NCI-H460 (cell line): ENCODE measurements at places on chromosomes 1 and 21.

- DNase-seq = peak; percentile 50
Measured at GRCh38 chr1:246435421-246436041, 71.5 kb downstream of the SMYD3 start.

- DNase-seq = no peak
Measured at GRCh38 chr1:29808141-29808995, 572.0 kb downstream of the PTPRU start.

GRCh38 chr1:154736841-154737240, 128.9 kb upstream of the ADAR start:
- DNase-seq = peak; percentile 28

GRCh38 chr1:213596729-213597128, 391.0 kb upstream of the PROX1 start:
- no peak for DNase-seq

GRCh38 chr1:211501711-211502400, 9.9 kb upstream of the RD3 start:
- no peak for DNase-seq

- peak; percentile 12 for DNase-seq
Measured at GRCh38 chr1:67889953-67890567, 56.8 kb upstream of the GNG12 start.

GRCh38 chr1:115980998-115981993, 5.0 kb downstream of the SLC22A15 start:
- DNase-seq = peak; percentile 32

- DNase-seq = no peak
Measured at GRCh38 chr1:25610822-25611630, 5.6 kb upstream of the MAN1C1 start.

DNA sequence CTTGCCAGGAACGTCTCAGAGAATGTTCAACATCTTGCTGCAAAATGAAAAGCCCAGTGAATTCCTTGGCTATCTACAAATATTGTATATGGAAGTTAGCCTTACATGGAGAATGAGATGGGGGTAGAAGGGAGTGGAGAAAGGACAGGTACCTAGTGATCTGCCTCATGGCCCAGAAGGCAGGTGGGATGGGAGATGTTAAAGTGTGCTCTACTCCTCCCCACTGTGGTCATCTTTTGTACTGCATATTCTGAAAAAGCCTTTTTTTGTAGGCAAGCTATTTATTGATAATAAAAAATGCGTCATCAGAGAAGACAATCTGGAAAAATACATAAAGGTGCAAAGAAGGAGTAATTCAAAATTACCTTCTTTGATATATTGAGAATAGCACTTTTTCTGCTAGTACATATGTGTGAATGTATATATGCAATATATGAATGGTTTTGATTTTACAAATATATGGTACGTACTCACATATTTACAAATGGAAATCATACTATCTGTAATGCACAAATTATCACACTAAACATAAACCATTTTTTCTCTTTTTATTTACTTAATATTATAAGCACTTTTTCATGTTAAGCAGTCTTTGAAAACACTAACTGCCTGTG, 19.1 kb upstream of the SLC5A9 start:
- peak; percentile 26 for DNase-seq
